Stimulated activated CD4-positive, alpha-beta T cell treated with anti-CD3 and anti-CD28 coated beads, Interleukin-1b, Interleukin-23, amount 100 ng/mL, for 4 hours (primary cell): ENCODE measurements at places on chromosomes 16 and 17.
A peak's percentile ranks its signal among the peaks of the same experiment; 100 is the strongest.

DNA sequence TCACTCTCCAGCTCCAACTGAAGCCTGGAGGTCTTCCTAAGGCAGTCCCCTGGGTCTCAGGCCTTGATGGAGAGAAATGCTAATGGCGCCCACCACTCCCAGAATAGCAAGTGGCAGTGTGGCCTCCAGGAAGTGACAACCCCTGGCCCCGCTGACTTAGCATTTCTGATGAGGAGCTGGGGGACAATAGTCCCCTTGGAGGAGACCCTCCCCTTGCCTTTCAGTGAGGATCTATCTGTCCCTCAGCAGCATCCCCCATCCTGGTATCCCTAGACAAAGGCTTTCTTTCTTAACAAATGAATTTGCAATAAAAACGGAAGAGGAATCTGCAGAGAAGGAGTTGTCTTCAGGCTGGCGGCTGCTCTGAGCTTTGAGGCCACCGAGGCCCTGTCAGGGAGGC is 68.8 kb downstream of the LITAF start:
- DNase-seq: no peak

DNA sequence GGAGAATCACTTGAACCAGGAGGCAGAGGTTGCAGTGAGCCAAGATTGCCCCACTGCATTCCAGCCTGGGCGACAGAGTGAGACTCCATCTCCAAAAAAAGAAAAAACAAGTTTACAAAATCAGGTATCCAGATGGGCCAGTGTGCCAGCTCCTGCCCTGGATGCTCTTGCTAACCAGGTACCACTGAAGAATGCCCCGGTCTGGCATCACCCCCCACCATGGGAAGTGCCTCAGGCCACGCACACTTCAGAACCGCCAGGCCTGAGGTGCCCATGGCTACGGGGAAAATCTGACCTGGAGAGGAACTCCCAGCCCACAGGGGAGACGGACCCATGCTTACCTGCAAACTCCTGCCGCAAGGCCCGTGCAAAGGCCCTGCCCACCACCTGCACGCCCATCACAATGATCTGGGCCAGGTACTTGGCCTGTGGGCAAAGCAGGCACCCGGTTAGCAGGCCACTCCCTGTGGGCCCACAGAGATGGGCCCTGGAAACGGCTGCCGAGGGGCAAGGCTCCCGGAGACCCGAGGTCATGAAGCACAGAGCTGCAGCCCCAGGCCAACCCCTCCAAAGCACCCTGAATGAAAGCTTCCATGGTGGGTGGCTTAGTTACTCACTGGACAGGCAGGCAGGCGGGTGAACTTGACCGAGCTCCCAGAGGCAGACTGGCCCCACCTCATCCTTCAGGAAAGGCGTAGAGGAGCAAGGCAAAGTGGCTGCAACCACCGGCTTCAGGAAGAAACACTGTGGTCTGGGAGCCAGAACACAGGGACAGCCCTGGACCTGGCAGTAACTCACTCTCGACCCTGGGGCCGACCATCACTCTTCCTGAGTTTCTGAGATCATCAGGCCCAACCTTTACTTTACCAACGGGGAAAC is 8.0 kb downstream of the PAM16 start:
- DNase-seq: no peak

- peak; percentile 18 for DNase-seq
Observed at GRCh38 chr16:11914210-11915113, 1.3 kb downstream of the GSPT1 start.

- DNase-seq: no peak
Observed at GRCh38 chr17:61221597-61222471, 177.8 kb upstream of the TBX2 start.

- DNase-seq: no peak
Observed at GRCh38 chr16:54290833-54291655, 4.5 kb upstream of the IRX3 start.

- no peak for DNase-seq
Observed at GRCh38 chr16:85048921-85049562, 21.4 kb downstream of the KIAA0513 start.

- DNase-seq: no peak
Observed at GRCh38 chr17:78374631-78375274, 3.7 kb upstream of the PGS1 start.

GRCh38 chr17:55726440-55726839 is 3.8 kb upstream of the TMEM100 start:
- DNase-seq: no peak

DNA sequence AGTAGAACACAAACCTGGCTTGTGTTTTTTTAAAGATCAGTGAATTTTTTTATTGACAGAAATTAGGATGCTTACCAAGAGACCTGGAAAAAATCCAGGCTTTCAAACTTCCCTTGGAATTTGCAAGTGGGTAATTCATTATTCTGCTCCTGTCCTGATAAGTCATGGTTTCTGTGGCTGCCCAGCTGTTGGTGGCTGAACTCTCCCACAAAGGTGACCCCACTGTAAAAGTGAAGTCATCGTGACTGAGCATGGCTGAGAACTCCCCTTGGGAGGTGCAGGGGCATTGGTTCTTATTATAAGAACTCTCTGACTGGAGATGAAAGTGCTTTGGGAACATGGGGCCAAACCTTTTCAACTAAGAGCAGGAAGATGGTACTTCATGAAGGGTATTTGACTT is 46.6 kb upstream of the TANC2 start:
- no peak for DNase-seq

DNA sequence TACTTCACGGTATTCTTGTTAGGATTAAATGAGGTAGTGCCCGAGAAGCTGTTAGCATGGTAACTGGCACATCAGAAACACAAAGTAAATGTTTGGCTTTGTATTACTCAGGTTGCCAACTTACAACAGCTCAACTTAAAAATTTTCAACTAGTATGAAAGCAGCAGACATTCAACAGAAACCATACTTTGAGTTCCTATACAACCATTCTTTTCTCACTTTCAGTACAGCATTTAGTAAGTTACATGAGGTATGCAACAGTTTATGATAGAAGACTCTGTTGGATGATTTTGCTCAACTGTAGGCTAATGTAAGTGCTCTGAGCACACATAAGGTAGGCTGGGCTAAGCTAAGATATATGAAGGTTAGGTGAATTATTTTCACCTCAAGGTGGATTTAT is 7.7 kb downstream of the CENPN start:
- DNase-seq: no peak

GRCh38 chr17:56499799-56500388 is 93.6 kb upstream of the NOG start:
- DNase-seq: no peak

- no peak for DNase-seq
Observed at GRCh38 chr17:50430821-50431618, 5.0 kb downstream of the ACSF2 start.

GRCh38 chr16:77304877-77305276 is 105.7 kb downstream of the SYCE1L start:
- no peak for DNase-seq

- DNase-seq: no peak
Observed at GRCh38 chr16:58503166-58503862, 3.4 kb downstream of the NDRG4 start.

DNA sequence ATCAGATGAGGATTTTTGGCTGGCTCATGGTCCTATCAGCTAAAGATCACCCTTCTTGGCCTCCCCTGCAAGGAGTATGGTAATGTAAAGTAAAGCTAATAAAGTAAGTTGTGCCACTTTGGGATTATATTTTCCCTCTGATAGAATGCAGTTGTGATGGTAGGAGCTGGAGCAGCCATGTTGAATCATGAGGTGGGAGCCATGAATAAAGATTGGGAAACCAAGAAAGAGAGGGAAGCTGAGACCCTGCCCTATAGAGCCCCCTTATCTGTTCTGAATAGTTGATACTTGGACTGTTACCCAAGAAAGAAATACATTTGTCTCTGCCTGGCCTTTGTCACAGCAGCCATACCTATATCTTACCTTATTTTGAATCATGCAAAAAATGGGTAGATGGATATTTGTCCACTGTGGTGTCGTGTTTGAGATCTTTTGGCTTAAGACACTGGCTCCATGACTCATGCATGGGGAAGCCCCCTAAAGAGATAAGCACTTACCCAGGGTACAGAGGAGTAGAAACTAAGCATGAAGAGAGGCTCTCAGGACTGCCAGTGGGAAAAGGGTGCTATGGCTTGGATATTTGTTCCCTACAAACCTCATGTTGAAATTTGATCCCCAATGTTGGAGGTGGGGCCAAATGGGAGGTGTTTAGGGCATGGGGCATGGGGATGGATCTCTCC is 17.7 kb upstream of the TVP23A start:
- no peak for DNase-seq

DNA sequence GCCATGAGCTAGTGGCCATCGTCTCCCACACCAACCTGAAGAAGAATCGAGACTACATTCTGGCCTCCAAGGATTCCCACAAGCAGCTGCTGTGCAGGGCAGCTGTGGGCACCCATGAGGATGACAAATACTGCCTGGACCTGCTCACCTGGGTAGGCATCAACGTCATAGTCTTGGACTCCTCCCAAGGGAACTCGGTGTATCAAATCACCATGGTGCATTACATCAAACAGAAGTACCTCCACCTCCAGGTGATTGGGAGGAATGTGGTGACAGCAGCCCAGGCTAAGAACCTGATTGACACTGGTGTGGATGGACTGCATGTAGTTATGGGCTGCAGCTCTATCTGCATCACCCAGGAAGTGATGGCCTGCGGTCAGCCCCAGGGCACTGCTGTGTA is 70.2 kb downstream of the GRIN2A start:
- no peak for DNase-seq
